Stimulated activated CD4-positive, alpha-beta T cell treated with anti-CD3 and anti-CD28 coated beads, Interleukin-15, amount 100 ng/mL, for 48 hours (primary cell): ENCODE measurements at places on chromosomes 2 and 18.

GRCh38 chr2:116467243-116467642, 1347.2 kb upstream of the DDX18 start:
- no peak for DNase-seq

DNA sequence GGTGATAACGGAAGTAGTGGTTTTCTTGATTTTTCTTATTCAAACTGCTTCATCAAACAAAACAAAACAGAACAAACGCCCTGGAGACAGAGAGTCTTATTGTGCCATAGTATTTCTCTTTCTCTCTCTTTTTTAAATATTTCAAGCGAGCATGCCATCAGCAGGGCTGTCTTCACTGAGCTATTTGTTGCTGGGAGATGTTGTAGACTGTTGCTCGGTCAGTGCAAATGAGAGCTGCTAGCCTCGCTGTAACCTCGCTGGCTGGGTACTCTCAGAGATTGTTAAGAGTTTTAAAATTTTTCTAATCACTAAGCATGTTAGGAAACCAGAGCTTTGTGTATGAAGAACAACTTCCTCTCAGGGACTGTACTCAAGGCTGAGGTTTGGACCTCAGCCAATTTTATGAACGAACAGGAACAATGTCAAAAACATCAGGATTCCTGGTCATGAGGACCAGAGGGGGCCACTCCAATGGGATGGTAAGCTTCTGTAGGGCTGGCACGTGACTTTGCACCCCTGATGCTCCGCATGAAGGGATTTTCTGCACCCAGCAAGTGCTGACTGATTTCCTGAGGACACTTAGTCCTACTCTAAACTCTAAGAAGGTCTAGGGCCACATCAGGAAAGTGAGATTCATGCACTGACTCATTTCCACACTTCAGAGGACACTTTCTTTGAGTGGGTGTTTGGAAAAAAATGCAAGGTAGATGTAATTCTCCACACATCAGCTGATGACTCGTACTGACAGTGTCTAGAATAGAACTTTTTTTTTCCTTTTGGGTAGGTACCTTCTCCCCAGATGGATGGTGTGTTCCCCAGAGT, 59.8 kb upstream of the IL1R1 start:
- no peak for DNase-seq

DNA sequence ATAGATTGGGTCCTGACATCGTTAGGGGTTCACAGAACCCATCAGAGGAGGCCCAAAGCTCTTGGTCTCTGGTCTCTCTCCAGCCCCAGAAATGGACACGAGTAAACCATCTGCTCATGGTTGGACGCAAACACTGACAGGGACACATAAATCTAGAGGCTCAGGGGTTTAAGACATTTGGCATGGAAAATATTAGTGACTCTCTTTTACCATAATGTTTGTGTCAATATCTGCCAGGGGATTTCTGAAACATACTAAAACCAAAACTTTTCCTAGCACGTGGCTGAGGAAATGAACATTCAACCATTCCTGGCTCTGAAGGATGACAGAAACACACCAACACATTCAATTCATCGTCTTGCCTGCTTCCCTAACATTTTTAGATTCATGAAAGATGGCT, 226.2 kb downstream of the SP3 start:
- DNase-seq: no peak

DNA sequence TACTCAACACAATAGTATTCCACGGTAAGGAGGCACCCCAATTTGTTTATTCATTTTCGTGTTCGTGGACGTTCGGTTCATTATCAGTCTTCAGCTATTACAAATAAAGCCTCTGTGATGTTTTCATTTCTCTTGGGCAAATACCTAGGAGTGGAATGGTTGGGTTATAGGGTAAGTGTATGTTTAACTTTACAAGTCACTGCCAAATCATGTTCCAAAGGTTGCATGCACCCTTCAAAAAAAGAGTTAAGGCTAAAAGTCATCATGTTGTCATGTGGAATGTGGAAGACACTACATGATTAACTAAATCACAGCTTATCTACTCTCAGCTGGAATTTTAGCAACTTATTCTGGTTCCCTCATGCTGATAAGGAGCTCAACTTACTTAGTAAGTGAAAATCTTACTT, 15.8 kb downstream of the INO80C start:
- no peak for DNase-seq

DNA sequence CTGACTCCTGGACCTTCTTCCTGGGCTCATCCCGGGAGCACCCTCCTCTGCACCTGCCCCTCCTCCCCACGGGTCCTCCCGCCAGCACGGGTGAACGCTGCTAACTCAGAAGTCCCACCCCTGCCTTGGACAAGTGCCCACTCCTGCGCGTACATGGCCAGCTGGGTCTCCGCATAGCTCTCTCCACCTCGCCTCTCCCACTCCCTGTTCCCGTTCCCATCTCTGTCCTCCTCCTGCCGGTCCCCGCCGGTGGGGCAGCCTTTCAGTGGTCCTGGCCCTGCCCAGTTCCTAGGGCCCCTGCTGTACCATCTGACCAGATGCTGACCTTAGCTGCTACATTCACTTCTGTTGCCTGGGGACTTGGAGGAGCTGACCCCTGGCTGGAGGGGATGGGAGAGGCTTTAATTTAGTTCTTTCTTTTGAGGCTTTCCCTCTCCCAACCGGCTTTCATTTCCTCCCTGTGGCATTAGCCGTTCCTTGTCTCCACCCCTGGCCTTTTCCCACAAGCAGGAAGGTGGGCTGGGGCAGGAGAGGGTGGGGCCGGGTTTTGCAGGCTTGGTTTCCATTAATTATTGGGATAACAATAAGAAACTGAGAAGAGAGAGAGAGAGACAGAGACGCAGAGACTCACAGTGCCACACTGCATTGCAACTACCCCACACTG, 136.1 kb downstream of the SH3BP4 start:
- DNase-seq: no peak

DNA sequence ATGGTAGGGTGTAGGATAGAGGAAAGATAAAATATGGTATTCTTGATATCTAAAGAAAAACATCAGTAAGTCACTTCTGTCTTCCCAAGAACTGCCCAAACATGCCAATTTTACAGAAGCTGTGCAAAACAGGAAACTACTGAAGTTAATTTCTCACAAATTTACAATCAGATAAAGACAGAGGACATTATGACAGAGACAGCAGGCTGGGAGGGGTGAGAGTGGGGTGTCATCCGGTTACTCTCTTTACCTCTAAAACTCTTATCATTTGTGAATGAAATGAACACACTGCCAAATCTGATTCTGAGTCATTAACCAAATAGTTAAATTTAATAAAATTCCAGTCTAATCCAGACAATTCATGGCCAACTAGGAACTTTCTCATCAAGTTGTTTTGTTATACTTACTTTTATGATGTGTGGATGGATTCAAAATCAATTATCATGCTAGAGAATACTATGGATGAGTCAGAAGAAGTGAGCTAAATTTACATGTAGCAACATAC, 323.2 kb upstream of the MEX3C start:
- DNase-seq: no peak
